Effector memory CD4-positive, alpha-beta T cell (primary cell): ENCODE measurements at places on chromosomes 12 and 14.

DNA sequence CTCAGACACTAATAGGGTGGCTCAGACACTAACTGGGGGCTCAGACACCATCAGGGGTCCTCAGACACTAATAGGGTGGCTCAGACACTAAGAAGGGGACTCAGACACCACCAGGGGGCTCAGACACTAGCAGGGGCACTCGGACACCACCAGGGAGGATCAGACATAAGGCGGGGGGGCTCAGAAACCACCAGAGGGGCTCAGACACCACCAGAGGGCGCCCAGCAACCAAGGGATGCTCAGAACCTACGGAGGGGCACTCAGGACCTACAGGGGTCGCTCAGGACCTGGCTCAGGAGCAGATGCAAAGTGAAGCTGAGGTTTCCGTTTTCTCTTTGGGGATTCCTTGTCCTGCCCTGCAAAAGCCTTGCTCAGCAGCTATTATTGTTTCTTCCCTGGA is 448.5 kb downstream of the TMEM121 start:
- DNase-seq: peak; percentile 53

DNA sequence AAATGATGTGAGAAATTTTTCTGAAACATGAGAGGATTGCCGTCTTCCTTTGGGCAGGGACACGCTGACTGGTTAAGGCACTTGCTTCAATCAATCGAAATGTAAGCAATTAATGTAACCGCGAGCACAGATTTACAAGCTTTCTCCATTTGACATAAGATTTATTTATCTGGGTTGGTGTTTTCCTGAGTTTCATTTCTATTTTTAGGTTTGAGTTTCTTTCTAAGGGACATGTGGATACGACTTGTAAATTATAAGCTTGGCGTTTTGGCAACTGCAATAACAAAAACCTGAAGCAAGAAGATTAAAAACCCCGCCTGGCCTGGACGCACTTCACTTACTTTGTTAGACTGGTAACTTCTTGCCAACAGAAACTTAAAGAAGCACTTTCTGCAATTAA is 20.3 kb upstream of the SINHCAF start:
- DNase-seq: no peak

DNA sequence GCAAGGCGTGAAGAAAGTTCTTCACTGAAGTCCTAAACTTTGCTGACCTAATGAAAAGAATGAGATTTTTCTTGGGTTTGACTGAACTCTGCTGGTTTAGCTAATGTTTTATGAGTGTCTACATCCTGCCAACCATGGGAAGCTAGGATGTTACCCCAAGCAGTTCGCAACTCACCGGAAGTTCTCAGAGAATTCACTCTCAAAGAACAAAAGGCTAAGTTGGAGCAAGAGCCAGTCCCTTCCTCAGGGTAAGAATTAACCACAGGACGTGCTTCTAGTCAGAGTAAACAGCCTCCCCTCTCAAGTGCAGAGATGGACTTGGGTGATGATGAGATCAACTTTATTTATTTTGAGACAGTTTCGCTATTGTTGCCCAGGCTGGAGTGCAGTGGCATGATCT is 37.3 kb downstream of the TCHP start:
- no peak for DNase-seq

- no peak for DNase-seq
Observed at GRCh38 chr14:70416338-70416724, 559 bp downstream of the SYNJ2BP start.

DNA sequence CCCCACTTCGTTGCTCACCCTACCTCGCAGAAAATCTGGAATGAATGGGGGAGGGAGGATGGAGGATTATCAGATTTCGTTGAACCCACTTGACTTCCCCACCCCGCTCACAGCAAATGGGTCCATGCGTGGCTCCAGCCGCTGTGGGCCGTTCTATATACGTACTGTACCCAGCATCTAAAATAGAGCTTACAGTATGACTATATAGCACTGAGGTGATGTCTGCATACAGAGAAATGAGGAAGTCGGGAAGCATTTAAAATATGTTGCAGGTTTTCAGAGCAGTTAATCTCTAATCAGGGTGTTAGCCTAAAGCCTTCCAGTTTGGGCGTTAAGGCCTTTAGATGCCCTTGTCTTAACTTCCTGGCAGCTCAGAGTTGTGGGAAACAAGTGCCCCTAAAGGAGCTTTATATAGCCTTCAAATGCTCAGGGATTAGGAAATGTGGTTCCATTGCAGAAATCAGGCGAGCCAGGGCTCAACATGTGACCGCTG is 1.4 kb downstream of the BICDL1 start:
- no peak for DNase-seq

- no peak for DNase-seq
Observed at GRCh38 chr14:82490397-82490796, 956.7 kb upstream of the SEL1L start.

DNA sequence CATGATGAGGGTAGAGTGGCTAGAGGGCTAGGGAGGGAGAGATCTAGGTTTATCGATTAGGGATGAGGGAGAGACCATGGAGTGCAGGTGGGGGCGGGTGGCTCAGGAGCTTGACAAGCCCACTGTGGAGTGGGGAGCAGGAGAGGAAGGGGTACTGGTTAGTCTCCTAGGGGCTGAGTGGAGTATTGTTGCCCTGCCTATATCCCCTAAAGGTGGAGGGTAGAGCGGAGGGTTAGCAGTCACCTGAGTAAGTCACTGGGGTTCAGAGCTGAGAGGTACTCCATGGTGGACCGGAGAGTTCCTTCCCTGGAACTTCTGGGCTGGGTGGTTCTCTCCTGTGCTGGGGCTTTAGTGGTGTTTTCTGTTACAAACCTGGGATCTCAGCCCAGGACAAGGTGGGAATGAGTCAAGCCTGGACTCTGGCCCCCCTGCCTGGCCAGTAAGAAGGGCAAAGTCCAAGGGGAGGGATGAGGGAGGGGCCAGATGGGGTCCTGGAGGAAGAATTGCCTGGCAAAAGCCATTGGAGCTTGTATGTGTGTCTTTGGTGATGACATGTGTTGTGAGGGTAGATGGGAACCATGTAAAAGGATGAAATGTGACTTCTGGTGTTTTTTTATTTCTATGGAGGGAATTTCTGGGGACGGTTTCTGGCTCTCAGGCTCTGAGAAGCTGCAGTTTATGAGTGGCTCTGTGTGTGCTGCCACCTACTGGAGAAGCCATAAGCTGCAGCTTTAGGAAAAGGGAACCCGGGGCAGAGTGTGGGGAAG is at the start of gene CIDEB:
TSS of gene CIDEB (minus strand) at position 403 of the 767 bp plus-strand sequence. CDS start at position 284, 119 bp downstream.
- peak; percentile 52 for DNase-seq
